Anterior cingulate cortex (tissue), 58 donors: ENCODE measurements at places on chromosomes 13 and 19.

- no peak for DNase-seq
Observed at GRCh38 chr13:40460116-40460515, 206.3 kb downstream of the FOXO1 start.

DNA sequence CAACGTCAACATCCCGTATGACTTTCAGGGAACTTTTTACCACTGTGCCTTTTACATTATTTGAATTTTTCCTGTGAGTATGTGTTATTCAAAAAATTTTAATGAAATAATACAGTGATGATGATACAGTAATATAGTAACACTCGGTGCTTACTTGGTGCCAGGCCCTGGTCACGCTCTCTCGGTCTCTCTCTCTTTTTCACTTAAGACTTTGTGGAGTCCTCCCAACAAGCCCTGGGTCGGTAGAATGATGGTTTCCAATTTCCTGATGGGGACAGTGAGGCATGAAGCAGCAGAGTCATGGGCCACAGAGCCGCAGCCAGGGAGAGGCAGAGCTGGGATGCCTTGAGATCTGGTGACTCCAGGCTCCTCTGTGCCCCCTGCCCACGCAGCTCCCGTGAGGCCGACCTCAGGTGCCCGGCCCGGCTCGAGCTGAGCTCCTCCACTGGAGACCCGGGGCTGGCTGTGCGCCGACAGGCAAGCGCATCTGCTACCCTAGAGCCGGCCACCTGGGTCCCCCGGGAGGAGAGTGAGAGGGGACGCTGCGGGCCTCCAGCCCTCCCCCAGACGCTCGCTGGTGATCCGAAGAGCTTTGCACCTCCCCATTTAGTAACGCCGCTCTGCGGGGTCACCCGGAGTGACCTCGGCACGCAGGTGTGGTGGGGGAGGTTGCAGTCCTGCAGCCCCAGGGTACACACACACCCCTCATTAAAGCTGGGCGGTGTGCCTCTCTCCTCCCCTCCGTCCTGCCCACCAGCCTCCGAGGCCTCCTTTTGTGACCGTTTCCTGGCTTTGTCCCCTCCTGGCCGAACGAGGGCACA lies 4.4 kb upstream of the SBK3 start:
- DNase-seq = no peak

GRCh38 chr19:57888107-57888559 lies 704 bp downstream of the ZNF814 start:
- DNase-seq = no peak

GRCh38 chr19:1571358-1571757 lies 3.2 kb upstream of the MEX3D start:
- no peak for DNase-seq

DNA sequence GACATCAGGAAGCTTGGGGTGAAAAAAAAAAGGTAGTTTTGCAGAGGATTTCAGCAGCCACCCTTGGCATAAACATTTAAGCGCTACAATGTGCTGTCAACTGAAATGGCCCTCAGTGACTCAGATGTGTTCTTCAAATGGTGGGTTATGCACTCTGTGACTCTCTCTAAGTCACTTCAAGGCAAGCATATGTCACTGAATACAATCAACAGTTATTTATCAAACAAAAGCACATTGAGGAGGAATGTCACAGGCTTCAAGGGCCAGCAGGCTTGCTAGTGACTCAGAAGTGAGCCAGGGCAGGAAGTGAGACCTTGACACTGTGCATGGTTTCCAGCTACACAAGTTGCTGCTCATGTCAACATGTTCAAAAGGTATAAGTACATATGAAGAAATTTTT lies 523.7 kb upstream of the HTR2A start:
- DNase-seq = no peak

DNA sequence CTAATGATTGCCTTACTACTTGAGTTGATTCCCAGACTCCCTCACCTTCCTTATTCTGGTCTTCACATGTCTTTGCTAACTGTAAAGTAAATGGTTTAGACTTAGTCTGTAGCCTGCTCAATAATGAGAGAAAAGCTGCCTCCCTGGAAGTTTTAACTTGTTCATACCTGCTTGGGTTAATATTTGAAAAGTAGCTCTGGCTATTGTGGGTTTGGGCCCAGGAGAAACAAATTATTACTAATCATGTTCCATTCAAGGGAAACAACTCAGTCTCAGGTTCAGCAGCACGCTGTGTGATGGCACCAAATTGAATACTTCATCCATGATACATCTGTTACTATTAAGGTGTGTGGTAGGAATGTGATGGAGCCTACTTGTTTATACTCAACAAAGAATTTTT lies 75.0 kb downstream of the ZMYM2 start:
- no peak for DNase-seq

- DNase-seq = peak; percentile 71
Observed at GRCh38 chr19:7871437-7872305, 2.5 kb downstream of the PRR36 start.

GRCh38 chr19:29724746-29725145 lies 9.7 kb upstream of the C19orf12 start:
- DNase-seq = no peak

- DNase-seq = no peak
Observed at GRCh38 chr19:40735013-40735771, 15.1 kb downstream of the ACTMAP start.

DNA sequence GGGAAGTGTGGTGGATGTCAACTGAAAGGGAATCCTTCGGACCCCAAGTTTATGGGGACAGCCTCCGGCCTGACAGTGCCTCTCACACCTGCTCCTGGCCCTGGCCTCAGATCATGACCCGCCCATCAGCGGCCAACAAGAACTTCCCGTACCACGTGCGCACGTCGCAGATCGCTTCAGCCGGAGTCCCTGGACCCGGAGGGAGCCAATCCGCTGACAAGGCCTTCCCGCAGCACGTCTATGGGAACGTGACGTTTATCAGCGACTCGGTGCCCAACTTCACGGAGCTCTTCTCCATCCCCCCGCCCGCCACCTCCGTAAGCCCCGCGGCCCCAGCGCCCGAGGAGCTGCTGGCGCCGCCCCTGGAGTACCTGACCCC lies 2.0 kb upstream of the MEGF8 start:
- no peak for DNase-seq

DNA sequence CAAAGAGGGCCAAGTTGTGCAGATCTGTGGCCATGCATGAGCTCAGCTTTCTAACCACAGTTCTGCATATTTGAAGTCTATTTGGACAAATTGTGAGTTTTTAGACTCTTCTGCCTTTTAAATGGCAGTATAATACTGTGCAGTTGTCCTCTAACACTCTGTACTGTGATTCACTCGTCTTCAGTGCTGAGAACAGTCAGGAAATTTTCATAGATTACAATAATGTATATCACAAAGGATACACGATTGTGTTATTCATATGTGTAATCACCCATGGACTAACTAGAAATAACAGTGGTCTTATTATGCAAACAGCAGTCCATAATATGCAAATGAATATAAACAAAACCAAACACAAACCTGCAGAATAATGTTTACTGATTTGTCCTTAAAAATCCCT lies 259.1 kb downstream of the PCDH9 start:
- DNase-seq = no peak

- no peak for DNase-seq
Observed at GRCh38 chr19:18915639-18916038, 3.5 kb downstream of the COPE start.

DNA sequence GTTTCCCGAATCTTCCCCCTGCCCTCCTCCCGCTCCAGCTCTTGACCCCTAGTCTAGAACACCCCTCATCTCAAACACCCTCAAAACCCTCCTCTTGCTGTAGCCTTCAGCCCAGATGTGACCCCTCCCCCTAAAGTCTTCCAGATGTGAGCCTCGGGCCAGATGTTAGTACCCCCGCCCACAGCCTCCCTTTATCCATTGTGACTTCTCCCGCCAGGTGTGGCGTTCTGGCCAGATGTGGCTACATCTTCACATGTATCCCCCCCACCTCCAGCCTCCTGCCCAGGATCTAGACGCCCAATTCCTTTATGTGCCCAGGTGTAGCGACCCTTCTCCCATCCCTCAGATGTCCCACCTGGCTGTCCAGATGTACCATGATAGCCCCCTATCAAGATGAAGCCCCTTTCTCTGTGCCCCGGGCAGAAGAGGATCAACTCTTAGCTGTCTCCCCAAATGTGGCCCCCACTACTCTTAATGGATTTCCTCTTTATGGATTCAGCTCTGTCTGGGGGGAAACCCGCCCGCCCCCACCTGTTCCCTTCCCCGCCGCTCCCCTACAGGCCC lies 517 bp upstream of the LTBP4 start:
- DNase-seq = no peak

- no peak for DNase-seq
Observed at GRCh38 chr19:2355168-2356035, 4.7 kb upstream of the TMPRSS9 start.

- no peak for DNase-seq
Observed at GRCh38 chr13:66222127-66222526, 1008.0 kb downstream of the PCDH9 start.

- DNase-seq = no peak
Observed at GRCh38 chr19:33426621-33427361, 53.3 kb downstream of the CEBPG start.

GRCh38 chr19:7926021-7926726 lies at the start of gene CTXN1:
TSS of gene CTXN1 (minus strand) at chr19:7926135. CDS start at chr19:7925538, 597 bp downstream.
- DNase-seq = peak; percentile 44

GRCh38 chr19:48051335-48052033 lies 7.6 kb upstream of the CABP5 start:
- no peak for DNase-seq
